Left ventricle myocardium inferior (tissue), 1 donor: ENCODE measurements at places on chromosomes 13 and 19. TPM values are rescaled to one million over a fixed set of nuclear protein-coding genes. Genes with fewer than 3 reads are reported as not detected.

DNA sequence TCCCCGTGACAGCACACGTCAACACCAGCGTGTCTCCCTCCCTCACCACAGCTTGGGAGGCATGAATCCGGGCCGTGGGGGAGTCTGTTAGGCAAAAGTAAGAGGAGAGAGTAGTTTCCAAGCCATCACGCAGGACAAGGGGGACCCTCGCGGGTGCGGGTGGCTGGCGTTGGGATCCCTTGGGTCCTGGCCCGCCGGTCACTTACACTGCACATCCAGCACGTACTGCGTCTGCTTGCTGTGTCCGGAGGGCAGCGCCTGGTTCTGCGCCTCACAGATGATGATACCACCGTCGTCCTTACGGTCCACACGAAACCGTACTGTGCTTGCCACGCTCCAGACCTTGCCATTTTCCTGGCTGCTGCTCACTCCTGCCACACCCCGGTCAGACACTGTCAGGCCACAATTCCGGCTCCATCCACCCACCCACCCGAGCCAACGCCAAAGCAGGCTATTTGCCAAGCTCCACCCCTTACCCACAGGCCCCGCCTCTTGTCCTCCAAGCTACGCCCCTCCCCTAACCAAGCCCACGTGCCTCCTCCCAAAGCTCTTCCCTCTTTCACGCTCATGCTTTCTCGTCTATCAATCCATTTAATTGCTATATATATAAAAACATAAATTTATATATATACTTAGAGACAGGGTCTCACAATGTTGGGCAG lies 6.6 kb upstream of the ZNF428 start:
- no peaks in the 10 kb centered on the region for H3K27me3 ChIP-seq

GRCh38 chr13:65111223-65111622 lies 2118.9 kb downstream of the PCDH9 start:
- no peak overlapping the region for H3K27ac ChIP-seq
- no peaks in the 10 kb centered on the region for H3K27me3 ChIP-seq
- DNase-seq: no peak
- H3K36me3 ChIP-seq: no peaks in the 10 kb centered on the region

GRCh38 chr13:41028051-41028450 lies 8.9 kb upstream of the ELF1 start:
- H3K4me1 ChIP-seq: peaks cover 84% of the 10 kb centered on the region
- no peak overlapping the region for H3K4me3 ChIP-seq
- DNase-seq: no peak
- no peaks in the 10 kb centered on the region for H3K27me3 ChIP-seq

Gene ERCC1
- total RNA-seq: 108 TPM

Gene ZNF730
- 0.22 TPM for total RNA-seq

Gene TDRD12
- total RNA-seq: not detected

Gene PRDX2
- total RNA-seq: 700 TPM
